ENCODE measurements at places on chromosomes 4 and X.

DNA sequence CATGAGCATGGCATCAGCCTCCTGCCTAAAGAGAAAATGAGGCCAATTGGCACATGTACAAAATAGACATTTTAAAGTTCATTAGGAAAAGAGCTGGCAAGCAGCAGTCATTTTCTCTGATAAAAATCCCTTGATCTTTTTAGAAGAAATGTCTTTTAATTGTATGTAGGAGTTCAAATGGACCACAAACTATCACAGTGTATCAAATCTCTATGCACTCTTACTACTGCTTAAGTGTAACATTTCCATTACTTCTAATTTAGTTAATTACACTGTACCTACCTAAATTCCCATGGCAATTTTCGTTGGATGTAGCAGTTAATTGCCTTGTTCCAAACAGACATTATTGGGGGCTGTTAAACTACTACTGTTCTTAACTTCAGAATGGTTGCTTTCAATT lies 233.7 kb upstream of the TECRL start:
- DNase-seq = no peak

- DNase-seq = no peak
Measured at GRCh38 chr4:110609044-110609750, 13.7 kb downstream of the PITX2 start.

GRCh38 chr4:177051473-177052060 lies 258.1 kb upstream of the NEIL3 start:
- DNase-seq = no peak

- no peak for DNase-seq
Measured at GRCh38 chr4:88807499-88807898, 109.9 kb upstream of the NAP1L5 start.

- no peak for DNase-seq
Measured at GRCh38 chrX:39667191-39667590, 430.6 kb downstream of the BCOR start.

- DNase-seq = no peak
Measured at GRCh38 chrX:48971249-48972219, at the start of gene KCND1. KCND1 (minus strand) TSS chrX:48971844; CDS start chrX:48970271, 1,573 bp downstream.

- DNase-seq = no peak
Measured at GRCh38 chrX:19926095-19926494, 38.7 kb upstream of the SH3KBP1 start.

DNA sequence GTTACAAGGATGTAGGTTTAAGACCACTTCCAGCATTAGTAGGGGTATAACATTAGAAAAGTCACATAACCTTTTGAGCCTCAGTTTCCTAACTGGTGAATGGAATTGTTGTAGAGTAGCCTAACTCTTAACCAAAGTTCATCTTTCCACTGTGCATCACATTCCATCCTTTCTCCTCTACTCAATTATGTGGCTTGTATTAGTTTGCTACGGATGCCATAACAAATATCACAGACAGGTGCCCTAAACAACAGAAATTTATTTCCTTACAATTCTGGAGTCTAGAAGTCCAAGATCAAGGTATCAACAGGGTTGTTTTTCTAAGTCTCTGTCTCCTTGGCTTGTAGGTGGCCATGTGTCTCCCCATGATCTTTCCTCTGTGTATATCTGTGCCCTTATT lies 231.9 kb downstream of the RASL11B start:
- DNase-seq = no peak

DNA sequence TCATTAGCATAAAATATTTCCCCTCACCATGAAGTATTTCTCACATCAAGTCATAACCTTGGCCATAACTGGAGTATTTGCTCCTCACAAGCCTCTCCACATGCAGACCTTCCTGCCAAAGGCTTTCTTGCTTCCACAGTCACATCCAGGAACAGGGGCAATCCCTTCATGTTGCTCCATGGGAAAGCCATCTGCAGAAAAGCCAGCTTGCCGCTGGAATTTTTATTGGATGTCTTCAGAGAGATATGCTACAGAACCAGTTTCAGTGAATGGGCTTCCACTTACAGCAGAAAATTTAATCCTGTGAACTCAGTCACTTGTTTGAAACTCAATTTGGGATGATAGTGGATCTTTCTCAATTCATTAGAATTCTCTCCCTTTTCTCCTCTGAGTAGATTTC lies 3.2 kb upstream of the CDKN2AIP start:
- no peak for DNase-seq

GRCh38 chr4:71184195-71184781 lies 154.5 kb upstream of the SLC4A4 start:
- no peak for DNase-seq

DNA sequence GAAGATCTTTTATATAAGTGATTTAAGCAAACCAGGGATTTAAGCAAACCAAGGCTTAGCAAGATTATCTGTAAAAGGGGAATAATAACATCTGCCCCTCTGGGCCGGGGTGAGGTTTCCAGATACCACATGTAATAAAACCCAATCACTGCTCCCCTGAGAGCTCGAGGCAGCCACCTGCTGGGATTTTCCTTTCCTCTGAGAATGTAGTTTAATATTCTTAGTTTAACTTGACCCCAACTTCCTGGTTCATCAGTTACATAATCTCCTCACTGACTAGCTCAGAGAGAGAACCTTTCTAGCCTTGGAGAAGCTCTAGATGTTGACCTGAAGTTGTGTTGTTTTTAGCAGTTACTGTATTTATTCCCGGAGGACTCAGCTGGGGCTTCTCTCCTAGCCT lies 322.4 kb downstream of the ARHGAP10 start:
- DNase-seq = no peak

- DNase-seq = no peak
Measured at GRCh38 chr4:12186526-12186925, 757.8 kb upstream of the HS3ST1 start.

DNA sequence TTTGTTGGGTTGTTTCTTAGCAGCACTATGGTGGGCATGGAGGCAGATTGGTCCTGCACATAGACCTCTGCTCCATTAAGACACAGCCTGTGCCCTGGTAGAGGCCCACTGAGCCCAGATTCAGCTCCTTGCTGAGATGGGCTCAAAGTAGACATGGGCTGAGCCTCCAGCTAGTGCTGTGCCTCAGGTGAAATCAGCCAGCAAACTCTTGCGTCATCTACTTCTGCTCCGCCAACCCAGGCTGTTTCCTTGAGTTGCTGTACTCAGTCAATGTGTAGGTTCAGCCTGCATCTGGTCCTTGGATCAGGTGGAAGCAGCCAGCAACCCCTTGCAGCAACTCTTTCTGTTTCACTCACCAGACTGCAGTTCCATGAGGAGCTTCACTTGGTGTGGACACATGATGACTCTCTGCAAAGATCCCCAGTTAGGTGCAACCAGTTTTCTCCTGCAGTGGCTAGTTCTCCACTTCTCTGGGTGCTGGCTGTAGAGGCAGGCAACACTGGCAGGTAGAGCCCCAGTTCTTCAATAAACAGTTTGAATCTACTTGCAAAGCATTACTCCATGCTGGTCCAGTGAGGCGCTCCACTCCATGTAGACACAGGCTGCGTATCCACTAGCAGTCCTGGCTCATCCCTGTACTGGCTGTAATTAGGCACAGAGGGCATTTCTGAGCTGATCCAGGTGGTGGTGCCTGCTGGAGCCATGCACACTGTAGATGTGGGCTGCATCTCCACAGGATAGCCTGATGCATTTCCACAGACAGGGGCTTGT lies 199.0 kb upstream of the MAMLD1 start:
- no peak for DNase-seq

DNA sequence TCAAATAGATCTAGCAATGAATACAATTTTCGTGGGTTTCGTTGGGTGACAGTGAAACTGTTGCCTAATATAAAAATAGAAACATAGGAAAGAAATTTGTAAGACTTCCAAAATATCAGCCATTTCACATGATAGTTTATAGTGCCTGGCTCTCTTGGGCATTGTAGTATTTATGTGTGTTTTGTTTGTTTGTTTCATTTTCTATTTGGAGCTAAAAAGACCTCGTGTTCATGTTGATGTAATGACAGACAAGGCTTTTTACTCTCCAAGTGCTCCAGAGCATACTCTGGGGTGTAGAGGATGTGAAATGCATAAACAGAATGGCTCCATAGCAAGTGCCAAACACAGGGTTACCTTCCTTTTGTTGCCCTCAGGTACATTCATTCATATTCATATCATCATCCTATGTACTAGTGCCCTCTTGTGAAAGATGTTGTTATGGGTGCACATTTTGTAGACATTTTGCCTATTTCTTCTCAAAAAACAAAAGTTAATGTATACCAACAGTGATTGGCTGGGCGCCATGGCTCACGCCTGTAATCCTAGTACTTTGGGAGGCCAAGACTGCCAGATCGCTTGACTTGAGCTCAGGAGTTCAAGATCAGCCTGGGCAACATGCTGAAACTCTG lies 100.7 kb upstream of the AMOT start:
- no peak for DNase-seq

GRCh38 chr4:74133786-74134499 lies 24.0 kb upstream of the MTHFD2L start:
- DNase-seq = peak; percentile 2

DNA sequence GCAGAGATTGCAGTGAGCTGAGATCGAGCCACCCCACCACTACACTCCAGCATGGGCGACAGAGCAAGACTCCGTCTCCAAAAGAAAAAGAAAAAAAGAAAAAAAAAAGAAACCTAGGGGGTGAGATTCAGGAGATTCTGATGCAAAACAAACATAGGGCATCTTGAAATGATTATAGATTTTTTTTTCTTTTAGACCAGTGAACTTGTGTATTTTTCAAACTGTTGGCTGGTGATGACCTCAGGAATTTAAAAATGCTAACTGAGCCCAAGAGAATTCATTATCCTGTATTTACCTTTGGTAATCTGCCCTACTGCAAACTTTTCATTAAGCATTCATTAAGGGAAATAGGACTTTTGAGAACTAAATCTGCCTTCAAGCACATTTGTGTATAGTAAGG lies 20.6 kb downstream of the ATP10D start:
- no peak for DNase-seq

DNA sequence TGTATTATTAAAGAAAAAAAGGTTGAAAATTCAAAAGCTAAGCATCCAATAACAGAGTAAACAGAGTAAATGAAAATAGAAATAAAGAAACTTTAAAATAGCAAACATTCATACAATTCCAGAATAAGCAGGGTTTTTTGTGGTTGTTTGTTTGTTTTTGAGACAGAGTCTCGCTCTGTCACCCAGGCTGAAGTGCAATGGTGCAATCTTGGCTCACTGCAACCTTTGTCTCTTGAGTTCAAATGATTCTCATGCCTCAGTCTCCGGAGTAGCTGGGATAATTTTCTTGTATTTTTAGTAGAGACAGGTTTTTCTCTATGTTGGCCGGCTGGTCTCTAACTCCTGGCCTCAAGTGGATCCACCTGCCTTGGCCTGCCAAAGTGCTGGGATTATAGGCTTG lies 6.6 kb upstream of the THOC2 start:
- DNase-seq = no peak

DNA sequence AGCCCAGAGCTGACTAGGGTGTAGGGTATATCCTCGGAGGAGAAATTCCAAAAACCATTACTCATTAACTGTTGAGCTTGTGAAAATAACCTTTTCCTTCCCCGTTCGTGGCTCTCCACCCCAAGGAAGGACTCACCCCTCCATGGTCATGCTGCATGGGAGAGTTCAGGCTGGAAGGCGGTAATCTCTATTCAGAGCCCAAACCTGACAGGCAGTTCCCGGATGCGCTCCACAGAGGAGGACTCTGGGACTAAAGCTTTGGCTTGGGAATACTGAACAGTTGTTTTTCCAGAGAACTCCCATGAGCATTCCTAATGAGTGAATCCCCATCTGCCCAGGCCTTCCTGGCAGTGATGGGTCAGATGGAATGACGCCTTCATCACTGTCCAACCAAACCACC lies 125.4 kb downstream of the BCOR start:
- DNase-seq = no peak

GRCh38 chrX:98480606-98481005 lies 1596.9 kb downstream of the RPA4 start:
- no peak for DNase-seq

GRCh38 chrX:17453788-17454187 lies 78.8 kb downstream of the NHS start:
- no peak for DNase-seq

DNA sequence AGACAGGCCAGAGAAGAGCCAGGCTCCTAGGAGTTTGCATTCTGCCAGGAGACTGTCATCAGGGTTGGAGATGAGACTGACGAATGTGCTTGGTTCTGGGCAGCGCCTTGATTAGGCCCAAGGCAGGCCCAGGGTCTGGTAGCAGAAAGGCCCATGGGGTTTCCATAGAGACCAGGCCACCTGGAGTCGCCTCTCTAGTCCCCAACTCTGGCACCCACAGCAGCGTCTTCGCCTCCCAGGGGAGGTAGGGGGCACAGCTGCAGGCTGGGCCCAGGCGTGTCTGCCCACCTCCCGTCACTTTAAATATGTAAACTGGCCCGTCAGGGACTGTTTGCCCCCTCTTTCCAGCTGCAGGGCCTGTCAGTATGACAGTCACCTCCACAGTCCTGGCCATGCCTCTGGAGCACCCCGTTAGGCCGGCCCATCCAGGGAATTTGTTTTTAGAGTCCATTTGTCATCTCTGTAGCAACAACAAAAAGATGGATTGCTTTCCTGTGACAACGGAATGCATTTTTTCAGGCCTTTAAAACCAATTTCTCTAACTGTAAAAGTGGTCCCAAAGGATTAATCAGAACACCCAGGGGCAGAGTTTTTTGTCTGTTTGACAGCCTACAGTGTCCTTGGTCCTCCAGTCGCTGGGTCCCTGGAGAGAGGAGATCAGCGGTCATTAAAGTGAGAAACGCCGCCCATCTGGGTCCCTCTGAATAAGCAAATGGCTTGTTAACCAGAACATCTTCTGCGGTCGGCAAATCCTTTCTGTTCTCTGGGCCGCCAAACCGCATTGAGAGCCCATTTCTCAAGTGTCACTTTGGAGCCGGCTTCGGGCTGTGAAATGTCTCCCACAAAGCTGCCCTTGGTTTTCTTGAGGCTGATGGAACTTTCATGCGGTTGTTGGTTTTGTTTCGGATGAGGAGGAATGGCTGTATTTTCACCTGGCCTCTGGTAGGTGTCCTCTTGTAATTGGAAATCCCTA lies 153.0 kb upstream of the PSAPL1 start:
- no peak for DNase-seq

DNA sequence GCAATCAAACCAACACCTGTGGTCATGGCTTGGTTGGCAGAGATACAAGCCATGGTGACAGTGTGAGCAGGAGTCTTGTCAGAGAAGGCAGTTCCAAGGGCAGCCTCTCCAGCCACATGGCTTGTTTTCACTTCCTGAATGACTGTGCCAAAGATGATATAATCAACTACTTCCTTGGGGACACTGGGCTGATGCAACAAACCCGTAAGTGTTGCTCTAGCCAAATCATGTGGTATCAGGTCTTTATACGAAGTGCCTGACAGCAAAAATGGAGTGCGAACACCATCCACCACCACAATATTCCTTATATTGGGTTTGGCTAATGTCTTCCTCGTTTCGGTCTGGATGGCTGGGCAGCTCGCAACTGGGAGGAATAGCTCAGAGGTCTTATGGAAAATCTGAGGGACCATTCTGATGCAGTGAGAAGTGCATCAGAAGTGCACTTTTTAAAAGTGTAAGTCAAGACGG lies 922.0 kb downstream of the NLGN4X start:
- DNase-seq = no peak

Measured in activated T-helper 1 cell treated with Interleukin-2 at 50 U/mL for 16 hours (primary cell).